IMR-90 (cell line): ENCODE measurements at places on chromosomes 6 and 20.

DNA sequence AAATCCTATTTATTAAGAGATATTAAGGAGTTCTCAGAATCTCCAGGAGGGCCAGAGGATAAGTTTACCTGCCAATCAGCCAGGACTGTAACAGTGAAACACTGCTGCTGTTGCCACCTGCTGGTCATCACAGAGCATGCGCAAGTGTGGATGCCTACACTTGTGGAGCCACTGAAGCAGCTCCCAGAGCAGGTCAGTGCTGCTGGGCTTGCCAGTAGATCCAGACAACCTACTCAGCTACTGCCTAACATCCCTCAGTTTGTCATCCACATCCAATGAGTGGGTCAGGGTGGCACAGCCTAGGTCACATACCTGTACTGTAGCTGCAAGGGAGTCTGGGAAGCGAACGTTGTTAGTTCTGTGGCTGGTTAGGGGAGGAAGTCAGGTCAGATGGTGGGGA lies 18.3 kb upstream of the NHSL1 start:
- DNase-seq, result peak; percentile 43

DNA sequence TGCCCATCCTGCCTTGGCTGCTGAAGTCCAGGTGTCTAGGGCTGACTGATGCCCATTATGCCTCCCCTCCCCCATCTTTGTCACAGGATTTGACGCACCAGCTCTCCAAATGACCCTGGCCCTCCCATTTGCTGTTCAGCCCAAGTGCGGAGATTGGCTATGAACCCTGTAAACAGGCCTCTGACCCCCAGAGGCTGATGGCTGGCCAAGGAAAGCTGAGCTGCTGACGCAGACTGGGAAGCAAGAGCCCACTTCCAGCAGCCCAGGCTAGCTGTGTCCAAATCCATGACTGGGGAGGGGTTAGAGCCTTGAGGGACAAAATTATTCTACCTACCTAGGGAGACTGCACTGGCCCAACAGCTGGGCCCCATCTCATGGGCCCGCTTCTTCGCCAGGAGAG lies 797 bp upstream of the GNRH2 start:
- DNase-seq, result no peak

DNA sequence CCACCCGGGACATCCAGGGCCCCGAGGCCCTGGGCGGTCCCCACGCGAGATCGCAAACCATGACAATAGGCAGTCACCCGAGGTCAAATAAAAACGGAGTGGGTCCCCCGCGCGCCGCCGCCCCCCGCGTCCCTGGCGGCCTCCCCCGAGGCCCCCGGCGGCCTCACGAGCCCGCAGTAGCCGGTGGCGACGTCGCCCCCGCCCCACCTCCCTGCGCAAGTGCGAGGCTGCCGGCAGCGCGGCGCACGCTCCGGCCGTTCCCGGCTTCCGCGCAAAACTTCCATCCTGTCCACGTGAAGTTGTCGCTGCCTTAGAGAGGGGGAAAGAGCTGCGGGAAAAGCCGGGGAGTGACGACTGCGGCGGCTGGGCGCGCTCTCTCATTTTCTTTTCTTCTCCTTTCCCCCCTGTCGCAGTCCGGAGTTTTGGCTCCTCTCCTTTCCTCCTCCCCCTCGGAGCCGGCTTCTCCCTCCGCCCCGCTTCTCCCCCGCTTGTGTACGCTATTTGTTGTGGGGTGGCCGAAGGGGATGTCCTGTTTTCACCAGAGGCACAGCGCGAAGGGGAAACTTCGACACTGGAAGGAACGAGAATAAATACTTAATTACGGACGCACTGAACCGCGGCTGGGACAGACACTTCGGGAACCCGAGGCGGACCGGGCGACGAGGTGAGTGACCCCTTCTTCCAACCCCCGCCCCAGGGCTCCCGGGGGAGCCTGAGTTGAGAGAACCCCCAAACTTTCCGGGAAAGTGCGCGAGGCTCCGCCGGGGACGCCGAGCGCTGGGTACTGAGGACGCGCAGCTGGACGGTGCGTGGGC lies at the start of gene EYA4:
TSS of gene EYA4 (plus strand) at position 272 of the 815 bp plus-strand sequence. CDS start 33,424 bp downstream, outside the sequence.
- DNase-seq, result peak; percentile 74

- DNase-seq, result peak; percentile 67
Observed at GRCh38 chr6:136607204-136607931, 57.1 kb upstream of the MAP7 start.

DNA sequence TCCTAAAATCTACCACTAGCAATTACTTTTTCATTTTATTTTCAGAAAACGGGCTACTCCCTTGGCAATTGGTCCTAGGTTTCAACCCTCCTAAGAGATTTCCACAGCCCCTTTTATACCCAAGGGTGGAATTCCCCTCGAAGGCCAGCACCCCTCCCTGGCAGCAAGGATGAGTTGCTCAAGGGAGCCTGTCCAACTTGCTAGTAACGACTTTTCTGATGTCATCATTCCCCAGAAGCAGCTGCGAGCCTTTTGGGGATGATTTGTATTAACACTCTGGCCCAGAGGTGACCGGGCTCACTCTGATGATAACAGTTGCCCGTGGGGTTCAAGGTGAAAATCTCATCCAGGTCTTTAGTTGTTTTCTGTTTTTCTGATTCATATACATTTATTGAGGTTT lies 30.7 kb upstream of the NAA20 start:
- DNase-seq, result peak; percentile 85

DNA sequence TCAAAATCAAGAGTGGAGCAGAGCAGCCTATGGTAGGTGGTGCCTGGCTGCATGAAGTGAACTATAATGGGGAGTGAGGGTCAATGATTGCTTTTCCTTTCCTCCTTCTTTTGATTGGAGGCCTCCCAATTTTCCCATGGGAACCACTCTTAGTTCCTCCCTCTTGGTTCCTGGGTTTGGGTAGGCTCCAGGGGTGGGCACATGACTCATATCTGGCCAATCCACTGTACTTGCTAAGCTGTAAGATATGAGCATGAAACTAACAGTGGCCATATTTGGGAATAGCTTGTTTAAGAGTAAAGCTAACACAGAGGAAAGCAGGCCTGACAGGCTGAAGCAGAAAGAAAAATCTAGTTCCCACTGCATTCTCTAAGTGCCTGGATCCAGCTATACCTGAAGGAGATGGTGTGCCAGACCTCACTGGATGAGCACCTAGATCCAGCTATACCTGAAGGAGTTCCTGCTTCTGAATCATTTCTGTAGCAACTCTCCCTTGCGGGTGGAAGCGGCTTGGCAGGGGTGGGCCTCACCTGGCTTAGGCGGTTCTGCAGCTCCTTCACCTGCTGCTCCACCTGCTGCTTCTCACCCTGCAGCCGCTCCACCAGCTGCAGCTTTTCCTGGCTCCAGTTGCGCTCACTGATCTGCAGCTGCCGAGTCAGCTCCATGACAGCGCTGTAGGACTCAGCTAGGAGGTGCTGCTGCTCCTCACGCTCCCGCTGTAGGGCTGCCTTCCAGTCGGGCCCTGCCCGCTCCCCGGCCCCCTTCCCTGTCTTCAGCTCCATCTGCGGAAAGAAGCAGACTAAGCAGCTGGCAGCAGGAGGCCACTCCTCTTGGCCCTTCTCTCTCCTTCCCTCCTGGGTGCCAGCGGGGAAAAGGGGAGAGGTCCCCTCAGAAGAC lies 29.0 kb upstream of the DSN1 start:
- peak; percentile 90 for DNase-seq

GRCh38 chr6:105072798-105073199 lies 107.0 kb downstream of the POPDC3 start:
- peak; percentile 38 for DNase-seq

DNA sequence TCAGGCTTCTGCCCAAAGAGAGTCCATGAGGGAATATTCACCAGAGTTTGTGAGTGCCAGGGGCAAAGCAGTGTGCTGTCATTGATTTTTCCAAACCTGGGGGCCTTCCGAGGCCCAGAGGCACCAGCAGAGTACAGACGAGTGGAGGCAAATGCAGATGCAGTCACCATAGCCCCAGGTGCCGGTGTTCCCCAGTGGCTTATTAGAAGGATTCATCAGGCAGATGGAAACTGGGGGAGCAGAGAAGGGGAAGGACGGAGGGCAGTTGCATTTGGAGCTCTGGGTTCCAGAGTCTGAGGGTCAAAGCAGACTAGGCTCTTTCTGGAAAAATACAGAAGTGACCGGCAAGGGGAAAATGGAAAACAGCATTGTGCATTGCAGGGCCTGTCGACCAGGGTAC lies 184.2 kb downstream of the ANKRD60 start:
- DNase-seq, result no peak

DNA sequence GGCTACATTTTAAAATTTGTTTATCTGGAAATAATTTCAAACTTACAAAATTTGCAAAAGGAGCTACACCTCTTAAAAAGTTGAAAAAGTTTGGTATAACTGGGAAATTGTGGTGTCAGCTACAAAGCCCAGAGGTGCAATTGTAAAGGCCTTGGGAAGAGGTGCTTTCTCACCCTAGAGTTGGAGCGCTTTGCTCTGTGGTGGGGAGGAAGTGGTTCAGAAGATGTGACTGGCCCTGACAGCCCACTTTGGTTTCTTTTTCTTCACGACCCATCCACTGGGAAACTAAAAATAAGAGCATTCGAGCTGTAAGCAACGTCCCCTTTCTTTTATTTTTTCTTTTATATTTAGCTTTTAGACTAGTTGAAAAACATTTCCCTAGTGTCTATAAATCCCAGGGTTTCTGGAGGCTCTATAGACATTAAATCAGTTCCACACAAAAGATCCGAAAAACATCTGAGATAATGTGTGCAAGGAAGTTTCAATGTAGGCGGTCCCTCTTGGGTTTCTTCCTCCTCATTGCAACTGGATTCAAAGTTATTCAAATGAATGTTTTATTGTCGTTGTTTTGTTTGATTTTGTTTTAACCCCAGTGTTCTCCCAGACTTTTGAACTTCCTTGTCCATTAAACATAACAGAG lies 397.8 kb downstream of the KIF16B start:
- DNase-seq, result no peak

DNA sequence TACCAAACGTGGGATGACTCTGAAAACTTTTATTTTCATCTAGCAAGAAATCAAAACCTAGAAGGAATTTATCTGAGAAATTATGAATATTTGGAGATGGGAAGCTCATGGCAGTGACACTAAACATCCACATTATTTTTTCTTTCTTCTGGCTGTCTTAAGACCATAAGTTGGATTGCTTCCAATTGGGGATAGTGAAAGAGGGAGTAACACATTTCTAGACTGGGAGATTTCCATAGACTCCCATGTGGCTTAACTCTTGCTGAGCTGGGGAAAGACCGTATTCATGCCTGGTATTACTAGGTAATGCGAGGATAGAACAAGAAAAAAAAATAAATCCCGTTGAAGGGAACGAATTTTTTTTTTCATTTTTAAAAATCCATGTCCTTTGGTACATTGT lies 120.0 kb downstream of the UTRN start:
- peak; percentile 26 for DNase-seq

DNA sequence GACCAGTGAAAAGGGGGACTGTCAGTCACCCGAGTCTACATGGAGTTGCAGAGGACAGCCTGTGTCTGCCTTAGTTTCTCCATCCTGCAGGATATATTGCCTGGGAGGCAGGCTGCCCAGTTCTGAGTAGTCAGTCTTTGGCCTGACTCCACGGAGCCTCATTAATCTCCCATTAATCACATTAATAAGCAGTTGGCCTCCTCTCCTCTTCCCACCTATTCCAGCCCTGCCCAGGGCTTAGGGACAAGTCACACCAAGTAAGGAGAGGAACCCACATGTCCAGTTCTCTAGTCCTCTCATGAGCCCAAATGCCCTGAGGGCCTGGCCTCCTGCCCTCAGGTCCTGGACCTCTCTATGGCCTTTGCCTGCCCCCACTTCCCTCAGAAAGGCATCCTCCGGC lies 1.3 kb upstream of the MUCL3 start:
- DNase-seq, result no peak

GRCh38 chr20:38497246-38497935 lies 24.7 kb downstream of the RALGAPB start:
- DNase-seq, result peak; percentile 55

GRCh38 chr6:107237992-107238660 lies 122.8 kb upstream of the BEND3 start:
- DNase-seq, result peak; percentile 74

DNA sequence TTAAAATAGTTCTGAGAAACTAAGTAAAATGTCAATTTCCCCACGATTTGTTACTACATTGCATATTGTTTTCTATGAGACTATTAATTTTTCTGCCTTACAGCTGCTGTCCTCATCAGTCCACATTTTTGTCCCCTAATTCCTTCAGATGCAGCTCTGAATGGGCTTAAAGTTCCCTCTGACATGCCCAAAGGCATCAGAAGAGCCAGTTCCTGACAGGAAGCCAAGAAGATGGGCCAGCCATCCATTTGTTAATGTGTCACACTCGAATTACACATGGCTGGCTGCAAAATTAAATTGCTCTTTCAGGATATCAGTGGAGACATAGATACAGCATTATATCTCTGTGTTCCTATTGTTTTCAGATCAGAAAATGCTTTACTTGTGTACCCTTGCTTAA lies 1223.0 kb downstream of the EPHA7 start:
- DNase-seq, result no peak

GRCh38 chr6:302760-303159 lies 10.5 kb downstream of the DUSP22 start:
- no peak for DNase-seq

DNA sequence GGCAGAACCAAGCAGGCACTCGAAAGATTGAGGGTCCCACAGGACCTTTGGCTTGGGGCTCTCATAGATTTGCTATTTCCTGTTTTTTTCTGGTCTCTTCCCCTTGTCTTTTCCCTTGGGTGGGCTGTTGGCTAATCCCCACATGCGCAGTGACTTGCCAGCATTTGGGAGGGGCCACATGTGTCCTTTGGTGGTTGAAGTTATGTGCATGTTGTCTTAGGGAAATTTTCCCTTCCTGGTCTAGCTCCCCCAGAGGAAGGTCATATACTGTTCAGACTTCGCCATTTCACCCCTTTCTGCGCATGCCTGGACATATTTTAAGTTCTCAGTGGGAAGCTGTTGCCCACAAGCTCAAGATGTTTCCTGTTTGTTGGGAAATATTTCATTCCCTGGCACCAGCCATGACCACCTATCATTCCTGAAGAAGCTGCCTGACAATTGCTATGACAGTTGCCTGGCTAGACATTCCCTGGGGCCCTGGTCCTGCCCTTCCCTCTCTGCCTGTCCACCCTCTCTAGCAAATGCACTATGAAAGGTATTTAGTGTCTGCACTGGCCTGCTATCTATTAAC lies 156.2 kb upstream of the THBS2 start:
- no peak for DNase-seq

GRCh38 chr20:16654858-16655535 lies 74.8 kb upstream of the SNRPB2 start:
- DNase-seq, result no peak

DNA sequence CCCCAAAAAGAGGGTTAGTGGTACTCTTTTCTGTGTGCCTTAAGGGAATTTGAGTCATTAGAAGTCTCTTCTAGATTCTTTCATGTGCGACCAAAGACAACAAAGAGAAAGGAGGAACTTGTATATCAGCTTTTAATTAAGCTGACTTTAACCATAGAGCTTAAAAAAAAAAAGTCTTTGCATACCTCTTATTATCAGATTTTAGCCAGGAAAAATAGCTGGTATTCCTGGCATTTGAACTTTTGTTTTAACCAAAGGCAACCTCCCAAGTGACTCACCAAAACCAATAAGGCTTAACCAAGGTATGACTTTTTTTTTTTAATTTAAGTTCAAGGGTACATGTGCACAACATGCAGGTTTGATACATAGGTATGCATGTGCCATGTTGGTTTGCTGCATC lies 375.0 kb downstream of the CDC5L start:
- DNase-seq, result no peak

GRCh38 chr20:57265336-57265996 lies 975 bp downstream of the BMP7 start:
- no peak for DNase-seq
